ENCODE measurements at places on chromosomes 12 and 14.

- DNase-seq = no peak
Measured at GRCh38 chr12:49983892-49984291, 11.1 kb downstream of the AQP6 start.

GRCh38 chr12:19199332-19199731 lies 69.8 kb downstream of the PLEKHA5 start:
- no peak for DNase-seq

- no peak for DNase-seq
Measured at GRCh38 chr14:56085471-56085870, 32.7 kb upstream of the PELI2 start.

GRCh38 chr12:57793920-57794319 lies 11.3 kb downstream of the TSFM start:
- DNase-seq = no peak

DNA sequence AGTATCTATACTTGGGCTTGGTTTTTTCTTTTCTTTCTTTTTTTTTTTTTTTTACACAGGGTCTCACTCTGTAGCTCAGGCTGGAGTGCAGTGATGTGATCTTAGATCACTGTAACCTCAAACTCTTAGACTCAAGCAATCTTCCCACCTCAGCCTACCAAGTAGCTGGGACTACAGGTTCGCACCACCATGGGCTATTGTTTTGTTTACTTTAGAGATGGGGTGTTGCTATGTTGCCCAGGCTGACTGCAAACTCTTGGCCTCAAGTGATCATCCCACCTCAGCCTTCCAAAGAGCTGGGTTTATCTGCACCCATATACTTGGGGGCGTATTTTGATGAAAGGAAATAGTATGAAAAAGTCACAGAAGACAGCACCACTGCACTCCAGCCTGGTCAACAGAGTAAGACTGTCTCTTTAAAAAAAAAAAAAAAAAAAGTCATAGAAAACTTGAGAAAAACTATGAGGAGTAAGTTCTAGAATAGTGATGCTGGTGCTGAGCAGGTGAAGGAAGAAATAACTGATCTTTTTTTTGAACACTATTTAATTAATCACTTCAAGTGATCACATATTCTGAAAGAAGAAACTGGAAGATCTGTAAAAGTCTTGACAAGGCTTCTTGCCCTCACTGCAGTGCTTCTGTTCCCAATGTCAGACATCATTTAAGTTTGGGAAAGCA lies 53.8 kb upstream of the NPFF start:
- DNase-seq = no peak

- no peak for DNase-seq
Measured at GRCh38 chr12:127496255-127496654, 770.7 kb upstream of the TMEM132C start.

DNA sequence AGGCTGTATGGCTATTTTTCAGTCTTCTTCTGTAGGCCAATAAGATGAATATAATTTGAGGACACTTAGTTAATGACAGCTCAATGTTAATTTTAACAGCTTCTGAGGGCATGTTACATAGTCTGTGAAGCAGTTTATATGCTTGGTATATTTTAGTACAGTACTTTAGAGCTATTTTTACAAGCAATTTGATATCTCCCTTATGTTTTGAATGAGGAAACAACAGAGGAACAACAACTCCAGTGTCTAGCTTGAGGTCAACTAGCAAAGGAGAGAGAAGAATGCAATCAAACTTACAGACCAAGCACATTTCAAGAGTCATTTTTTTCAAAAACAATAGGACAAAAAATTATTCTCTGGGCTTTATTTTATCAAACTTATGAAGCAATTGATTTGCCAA lies 469.1 kb upstream of the DCN start:
- no peak for DNase-seq

DNA sequence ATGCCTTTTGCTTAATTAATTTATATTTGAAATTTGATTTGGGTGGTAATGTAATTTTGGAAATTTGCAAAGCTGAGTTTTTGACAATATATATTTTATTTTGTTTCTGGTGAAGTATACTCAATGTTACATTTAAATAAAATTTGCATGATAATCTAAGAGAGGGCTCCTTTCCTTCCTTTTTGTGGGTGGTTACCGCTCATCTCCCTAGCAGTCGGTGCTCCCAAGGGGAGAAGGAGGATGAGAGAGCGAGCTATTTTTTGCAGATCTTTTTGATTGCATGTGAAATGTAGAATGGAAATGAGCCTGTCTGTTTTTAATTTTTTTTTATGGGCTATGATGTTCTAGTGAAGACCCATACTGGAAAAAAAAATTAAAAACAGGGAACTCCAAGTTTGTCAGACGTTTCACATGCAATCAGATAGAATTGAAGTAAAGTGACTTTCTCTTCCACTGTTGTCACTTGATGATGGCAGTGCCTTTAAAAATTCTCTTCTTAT lies 39.8 kb downstream of the MSRB3 start:
- no peak for DNase-seq

DNA sequence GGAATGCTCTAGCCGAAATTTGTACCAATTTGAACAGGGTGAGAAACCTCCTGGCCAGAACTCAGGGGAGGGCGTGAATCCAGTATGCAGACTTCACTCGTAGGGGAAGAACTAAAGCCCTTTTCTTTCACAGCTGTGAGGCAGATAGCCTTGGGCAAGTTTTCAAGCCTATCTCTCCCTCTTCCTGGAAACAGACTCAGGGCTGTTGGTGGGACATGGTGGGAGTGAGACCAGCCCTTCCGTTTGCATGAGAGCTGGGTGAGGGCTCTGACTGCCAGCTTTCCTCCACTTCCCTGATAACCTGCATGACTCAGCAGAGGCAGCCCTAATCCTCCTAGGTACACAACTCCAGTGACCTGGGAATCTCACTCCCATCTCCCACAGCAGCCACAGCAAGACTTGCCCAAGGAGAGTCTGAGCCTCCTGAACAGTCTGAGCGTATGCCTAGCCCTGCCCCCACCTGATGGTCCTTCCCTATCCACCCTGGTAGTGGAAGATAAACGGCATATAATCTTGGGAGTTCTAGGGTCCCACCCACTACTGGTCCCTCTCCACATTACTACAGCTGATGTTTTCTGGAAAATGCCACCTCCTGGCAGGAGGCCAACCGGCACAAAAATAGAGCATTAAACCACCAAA lies 170.1 kb upstream of the AMIGO2 start:
- no peak for DNase-seq

GRCh38 chr14:21668377-21668776 lies 5.2 kb downstream of the OR4E1 start:
- DNase-seq = no peak

DNA sequence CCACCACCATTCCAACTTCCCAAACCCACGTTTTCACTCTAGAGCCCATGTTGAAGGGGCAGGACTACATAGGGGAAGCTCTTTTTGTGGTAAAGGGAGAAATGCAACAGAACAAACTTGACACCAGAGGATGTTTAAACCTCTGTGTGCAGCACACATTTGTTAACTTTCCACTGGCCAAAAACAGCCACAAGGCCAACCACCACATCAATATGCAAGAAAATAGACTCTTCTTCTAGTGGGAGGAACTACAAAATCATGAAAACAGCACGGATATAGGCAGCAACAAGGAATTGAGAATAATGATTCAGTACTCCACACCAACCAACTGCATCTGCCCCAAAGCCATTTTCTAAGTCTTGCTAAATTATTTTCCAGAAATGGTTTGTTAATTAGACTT lies 66.3 kb upstream of the CEP83 start:
- no peak for DNase-seq

- no peak for DNase-seq
Measured at GRCh38 chr12:66033151-66033550, 97.4 kb downstream of the LLPH start.

DNA sequence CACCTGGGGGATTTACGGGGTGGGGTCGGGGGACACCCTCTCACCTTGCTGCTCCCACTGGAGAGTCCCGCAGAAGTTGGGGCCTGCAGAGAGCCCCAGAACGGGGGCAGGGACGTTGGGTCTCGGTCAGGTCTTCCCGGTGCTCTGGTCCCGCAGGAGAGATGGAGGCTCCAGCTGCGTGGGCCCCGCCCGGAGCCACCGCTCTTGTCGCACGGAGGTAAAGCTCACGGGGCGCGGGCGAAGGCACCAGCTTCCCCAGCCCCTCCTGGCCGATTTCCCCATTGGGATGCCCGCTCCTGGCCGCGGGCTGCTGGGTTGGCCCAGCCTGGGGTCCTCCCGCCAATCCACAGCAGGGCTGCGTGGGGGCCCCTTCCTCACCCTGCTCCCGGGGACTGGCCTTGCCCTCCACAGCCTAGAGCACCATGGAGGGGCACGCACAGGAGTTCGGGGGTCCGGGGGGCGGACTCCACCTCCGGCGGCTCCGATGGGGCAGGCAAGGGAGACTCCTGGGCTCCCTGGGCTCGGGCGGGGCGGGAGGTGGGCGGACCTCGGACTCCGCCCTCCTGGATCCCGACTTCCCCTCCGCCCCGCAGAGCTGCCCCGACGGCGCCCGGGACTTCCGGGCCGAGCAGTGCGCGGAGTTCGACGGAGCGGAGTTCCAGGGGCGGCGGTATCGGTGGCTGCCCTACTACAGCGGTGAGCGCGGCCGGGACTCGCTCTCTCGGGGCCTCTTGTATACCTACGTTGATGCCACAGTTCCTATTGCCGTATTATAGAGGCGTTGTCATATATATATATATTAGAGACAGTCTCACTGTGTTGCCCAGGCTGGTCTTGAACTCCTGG lies 8.4 kb downstream of the PAPLN start:
- no peak for DNase-seq

- DNase-seq = no peak
Measured at GRCh38 chr14:33315721-33316120, 377.0 kb downstream of the NPAS3 start.

- no peak for DNase-seq
Measured at GRCh38 chr14:99356031-99356608, 84.1 kb upstream of the BCL11B start.

DNA sequence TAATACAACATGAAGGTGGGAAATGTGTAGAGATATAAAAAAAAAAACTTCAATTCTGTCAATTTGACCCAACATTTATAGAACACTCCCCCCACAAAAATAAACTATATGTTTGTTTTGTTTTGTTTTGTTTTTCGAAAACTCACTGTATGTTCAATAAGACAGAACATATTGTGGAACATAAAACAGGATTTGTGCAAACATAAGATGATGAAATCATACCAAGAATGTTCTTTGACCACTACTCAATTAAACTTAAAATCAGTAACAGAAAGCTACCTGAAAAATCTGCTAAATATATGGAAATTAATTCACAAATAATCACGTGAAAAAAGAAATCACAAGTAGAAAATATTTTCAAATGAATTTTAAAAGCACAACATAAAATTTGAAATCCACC lies 61.2 kb downstream of the PAWR start:
- no peak for DNase-seq

- no peak for DNase-seq
Measured at GRCh38 chr14:81157431-81157830, 63.3 kb downstream of the GTF2A1 start.
